ENCODE measurements at places on chromosomes 16 and 17.

GRCh38 chr16:89266521-89267134 lies 49.1 kb downstream of the ZNF778 start:
- DNase-seq = no peak

DNA sequence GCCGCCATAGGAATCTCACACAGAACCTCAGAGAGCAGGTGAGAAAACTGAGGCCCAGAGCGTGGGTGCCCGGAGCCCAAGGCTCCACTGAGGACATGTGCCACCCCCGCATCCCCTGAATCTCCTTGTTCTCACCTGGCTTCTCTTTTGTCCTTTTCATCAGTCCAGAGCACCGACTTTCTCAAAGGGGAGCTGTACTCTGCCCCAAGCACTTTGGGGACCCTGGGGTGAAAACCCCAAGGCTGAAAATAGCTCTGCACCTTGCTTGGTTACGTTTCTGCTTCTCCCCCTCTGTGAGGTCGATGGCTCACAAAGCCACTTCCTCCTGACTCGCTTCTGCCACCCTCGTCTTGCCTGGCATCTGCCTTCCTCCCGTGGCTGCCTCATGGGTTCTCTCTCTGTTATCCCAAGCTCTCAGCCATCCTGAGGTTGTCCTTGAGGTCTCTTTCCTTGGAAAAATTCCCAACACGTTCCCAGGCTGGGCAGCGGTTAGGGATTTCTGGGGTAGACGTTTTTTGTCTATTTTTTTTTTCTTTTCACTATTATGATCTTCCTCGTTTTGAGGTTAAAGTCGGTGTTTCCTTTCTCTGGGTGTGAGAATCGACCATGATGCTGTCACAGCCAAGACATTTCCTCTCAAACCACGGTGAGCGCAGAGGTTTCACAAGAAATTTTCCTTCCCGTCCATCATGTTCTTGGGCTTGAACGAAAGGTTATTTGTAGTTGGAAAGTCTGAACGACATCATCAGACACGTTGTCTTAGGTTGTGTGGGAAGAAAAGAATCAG lies 37.2 kb downstream of the IRF8 start:
- peak; percentile 82 for DNase-seq

- no peak for DNase-seq
Measured at GRCh38 chr16:396605-397004, 394 bp upstream of the NME4 start.

GRCh38 chr17:28552176-28552999 lies at the start of gene UNC119:
UNC119 (minus strand) TSS chr17:28552624; CDS start chr17:28552557, 67 bp downstream.
- DNase-seq = peak; percentile 67

DNA sequence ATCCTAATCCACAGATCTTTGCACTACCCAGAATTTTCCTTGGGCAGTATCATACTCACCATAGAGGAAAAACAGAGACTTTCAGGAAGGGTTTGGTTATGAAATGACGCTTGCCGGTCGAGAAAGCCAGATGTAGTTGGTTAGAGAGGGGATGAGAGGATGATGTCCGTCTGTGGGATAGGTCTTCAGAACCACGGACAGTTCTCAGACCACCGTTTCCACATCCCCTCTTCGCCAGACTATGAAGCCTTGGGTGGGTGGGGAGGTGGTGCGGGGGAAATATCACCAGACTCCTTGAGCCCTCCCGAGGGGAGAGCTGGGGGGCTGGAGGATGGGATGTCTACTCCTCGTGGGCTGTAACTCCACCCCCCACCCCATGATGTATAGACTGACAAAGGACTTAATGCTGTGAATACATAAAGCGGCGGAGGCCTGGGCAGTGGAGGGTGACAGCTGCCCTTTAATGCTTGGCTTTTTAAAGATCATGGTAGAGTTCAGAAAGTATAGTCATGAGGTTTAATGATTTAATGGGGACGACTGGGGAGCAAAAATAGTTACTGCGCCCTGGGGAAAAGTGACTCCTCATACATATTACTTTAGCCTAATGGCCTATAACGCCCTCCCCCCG lies 96.6 kb downstream of the MRM1 start:
- DNase-seq = no peak

DNA sequence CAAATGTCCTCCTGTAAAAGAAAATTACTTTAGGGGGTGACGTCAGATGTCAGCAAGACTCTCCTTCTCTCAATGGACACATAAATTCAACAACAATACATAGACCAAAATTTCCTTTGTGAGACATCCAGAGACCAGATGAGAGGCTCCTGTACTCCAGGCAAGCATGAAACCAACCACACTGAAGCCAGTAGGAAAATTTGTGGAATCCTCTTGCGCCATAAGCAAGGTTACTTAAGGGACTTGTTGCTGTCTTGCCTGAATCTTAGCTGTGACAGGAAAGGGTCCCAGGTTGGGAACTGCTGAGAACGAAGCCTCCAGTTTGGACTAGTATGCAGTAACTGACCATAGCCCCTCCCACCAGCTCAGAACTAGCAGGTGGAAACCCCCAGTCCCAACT lies 56.0 kb downstream of the CEP112 start:
- no peak for DNase-seq

DNA sequence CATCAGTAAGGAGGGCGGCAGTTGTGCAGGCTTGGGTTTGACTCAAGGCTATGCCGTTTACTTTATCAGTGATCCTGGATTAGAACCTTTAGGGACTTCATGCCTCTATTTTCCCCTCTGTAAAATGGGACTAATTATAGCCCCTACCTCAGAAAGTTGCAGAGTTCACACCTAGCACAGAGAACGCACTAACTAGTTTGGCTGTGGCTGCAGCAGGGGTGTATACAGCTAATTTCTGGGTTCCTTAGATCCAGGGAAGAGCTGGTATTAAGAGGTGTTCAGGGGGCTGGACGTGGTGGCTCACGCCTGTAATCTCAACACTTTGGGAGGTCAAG lies 267.3 kb downstream of the CPPED1 start:
- no peak for DNase-seq

DNA sequence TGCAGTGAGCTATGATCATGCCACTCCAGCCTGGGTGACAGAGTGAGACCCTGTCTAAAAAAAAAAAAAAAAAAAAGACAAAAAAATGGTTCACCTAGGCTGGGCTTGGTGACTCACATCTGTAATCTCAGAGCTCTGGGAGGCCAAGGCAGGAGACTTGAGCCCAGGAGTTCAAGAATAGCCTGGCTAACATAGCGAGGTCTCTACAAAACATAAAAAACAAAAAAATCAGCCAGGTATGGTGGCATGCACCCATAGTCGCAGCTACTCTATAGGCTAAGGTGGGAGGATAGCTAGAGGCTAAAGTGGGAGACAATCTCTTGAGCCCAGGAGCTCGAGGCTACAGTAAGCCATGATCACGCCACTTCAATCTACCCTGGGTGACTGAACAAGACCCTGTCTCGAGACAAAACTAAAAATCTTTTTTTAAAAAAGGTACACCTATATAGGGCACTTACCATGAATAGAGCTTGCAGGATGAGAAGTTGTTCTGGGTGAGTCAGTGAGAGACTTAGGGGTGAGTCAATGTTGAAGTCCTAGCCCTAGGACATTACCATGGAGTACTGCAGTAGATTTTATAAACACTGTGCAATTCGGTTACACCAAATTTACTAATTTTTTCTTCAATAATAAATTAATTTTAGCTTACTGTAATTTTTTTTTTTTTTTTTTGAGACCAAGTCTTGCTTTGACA lies 19.0 kb downstream of the USP32 start:
- DNase-seq = no peak

GRCh38 chr16:75792771-75793492 lies 66.6 kb upstream of the CPHXL start:
- DNase-seq = no peak

DNA sequence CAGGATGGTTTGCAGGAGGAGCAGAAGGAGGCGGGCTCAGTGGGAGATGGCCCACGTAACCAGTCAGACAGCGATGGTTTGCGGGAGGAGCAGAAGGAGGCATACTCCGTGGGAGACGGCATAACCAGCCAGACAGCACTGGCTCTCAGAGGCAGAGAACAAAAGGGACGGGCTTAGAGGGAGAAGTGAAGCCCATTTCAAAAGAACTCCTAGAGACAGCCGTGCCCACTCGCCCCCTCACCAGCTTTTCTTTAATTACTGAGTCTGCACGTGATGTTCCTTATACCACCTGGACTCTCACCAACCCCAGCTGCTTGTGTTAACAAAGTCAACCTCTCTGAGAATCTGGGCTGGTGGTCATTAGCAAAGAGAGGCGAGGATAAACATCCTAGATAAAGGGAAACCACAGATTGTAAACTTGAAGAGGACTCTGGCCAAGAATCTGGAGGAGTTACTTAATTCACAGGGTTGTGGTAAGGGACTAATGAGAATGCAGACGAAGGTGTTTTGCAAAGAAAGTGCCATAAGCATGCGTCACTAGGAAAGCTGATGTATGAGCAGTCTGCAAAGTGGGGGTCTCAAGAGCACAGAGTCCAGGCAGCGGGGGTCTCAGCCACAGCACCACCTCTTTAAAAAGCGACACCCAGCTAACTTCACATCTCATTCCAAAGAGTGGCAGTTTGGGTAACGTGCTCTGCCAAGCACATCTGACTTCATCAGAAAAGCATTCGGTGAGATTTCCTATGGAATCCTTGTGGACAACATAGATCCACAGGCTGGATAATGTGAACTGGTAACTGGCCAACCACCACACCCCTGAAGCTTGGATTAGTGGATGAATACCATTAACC lies 51.7 kb downstream of the NXN start:
- DNase-seq = no peak

DNA sequence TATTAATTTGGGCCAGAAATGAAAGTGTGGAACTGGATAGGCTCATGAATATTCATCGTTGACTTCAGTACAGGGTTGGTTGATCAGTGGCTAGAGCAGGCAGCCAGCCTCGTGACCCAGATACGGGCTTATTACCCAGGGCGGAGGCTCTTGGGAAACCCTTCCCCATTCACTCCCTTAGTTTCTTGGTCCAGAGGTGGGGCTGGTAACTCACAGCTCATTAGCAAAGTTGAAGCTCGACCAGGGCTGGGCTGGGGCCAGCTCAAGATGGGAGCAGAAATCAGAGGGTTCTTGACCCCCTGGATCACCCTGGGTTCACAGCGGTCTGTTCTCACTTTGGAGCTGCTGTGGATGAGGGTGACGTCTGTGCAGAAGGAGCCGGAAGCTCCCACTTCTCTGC lies 44.6 kb upstream of the GSE1 start:
- DNase-seq = no peak

DNA sequence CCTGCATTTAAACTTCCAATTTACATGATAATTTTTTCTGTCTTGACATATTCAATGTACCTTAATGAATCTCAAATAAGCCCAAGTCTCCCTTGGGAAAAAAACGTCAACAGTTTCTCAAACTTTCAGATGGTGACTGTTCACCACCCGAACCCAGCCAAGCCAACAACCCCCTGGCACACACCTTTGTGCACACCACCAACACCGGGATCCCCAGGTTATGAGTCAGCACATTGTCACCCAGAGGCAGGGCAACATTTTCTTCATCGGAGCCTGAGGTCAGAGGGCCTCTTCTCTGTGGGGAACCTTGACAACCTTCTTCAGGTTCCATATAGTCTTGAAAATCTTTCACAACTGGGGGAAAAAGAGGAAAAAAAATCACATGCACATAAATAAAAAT lies 15.5 kb downstream of the DYNC1LI2 start:
- no peak for DNase-seq

- DNase-seq = no peak
Measured at GRCh38 chr16:65749506-65749905, 617.0 kb upstream of the CDH5 start.
